ENCODE measurements at places on chromosomes 13 and 19.

- DNase-seq = no peak
These were observed 15.5 kb downstream of the STX10 start for GRCh38 chr19:13134626-13135025.

DNA sequence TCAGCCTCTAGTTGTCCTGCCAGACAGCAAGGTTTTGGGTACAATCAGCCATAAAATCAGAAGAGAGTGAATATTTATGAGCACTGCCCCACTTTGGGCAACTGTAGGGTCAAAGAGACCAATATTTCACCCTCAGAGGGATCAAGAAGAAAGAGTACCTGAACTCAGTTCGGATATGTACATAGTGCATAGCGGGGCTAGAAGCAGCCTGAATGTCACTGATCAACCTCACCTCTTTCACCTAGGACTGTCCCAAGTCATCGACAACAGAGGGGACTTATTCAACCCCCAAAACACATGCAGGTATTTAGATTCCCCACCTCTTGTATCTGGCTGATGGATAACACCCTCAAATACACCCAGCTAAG is 446.9 kb downstream of the COG6 start:
- no peak for DNase-seq

DNA sequence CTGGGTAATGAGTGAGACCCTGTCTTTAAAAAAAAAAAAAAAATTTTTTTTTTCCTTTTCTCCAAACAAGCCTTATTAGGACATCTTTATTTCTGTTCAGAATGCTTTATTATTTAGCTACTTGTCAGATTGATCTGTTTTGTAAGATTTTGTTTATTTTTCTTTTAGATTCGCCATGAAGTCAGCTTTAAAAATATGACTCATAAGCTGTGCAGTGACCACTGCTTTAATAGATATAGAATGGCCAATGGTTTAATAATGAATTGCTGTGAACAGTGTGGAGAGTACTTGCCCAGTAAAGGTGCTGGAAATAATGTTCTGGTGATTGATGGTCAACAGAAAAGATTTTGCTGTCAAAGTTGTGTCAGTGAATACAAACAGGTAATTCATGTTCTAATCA is 47.7 kb downstream of the ZMYM2 start:
- DNase-seq = no peak

DNA sequence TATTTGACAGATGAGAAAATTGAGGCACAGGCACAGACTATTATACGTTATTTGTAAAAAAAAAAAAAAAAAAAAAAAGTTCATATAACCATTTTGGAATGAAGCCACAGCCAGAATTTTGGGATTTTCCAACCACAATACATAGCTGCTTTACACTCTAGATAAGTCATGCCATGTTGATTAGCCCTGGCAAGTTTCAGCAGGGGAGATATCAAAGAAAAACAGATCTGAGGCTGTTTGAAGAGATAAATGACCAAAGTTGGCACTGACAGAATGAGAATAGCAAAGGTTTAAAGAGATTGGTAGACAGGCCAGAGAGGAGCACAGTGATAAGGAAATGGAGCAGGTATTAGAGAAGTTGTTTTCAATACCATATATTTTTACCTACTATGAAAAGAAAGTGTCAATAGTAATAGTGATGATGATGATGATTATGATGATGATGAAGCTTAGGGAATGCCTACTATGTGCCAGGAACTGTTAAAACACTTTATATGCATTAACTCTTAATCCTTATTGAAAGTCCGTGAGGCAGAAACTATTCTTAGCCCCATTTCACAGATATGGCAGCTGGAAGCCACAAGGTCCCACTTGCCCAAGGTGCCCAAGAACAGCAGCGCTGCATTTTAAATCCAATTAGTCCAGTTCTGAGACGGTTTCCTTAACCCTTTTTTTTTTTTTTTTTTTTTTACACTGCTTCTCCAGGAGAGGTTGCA is 105.5 kb downstream of the MBNL2 start:
- no peak for DNase-seq

DNA sequence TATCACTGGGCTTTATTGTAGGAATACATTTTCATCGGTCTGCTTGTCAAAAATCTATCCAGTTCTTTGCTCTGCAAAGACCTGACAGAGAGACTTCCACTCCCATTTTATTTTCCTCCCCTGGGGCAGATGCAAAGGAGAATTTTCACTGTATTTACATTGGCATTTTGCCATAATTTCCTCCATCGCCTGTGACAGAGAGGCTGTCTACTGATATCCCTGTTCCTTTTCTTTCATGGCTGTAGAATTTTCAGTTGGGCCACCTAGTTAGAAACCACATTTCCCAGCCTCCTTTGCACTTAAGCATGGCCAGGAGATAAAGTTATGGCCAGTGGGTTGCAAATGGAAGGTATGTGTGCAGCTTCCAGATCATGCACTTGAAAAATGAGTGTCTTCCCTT is 89.3 kb downstream of the NUFIP1 start:
- DNase-seq = no peak

DNA sequence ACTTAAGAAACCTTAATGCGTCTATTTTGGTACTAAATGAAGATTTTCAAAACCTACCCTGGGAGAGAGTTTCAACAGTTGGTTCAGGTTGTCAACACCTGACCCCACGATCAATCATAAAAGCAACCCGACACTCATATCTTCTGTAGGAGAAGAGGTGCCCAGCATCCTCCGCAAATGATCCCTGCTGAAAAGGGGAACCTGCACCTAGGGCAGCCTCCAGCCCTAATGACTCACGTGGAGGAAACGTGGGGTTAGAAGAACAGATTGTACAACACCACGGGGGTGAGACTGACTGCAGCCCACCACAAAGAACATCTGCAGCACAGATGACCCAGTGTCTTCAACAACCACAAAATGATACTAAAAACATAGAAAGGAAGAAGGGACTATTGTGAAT is 116.3 kb downstream of the RAB20 start:
- no peak for DNase-seq

GRCh38 chr13:41130356-41130755 is 2.2 kb downstream of the KBTBD6 start:
- no peak for DNase-seq

- no peak for DNase-seq
These were observed 84.4 kb downstream of the ESD start for GRCh38 chr13:46712524-46712923.

GRCh38 chr13:96229356-96229755 is 139.4 kb downstream of the HS6ST3 start:
- no peak for DNase-seq

DNA sequence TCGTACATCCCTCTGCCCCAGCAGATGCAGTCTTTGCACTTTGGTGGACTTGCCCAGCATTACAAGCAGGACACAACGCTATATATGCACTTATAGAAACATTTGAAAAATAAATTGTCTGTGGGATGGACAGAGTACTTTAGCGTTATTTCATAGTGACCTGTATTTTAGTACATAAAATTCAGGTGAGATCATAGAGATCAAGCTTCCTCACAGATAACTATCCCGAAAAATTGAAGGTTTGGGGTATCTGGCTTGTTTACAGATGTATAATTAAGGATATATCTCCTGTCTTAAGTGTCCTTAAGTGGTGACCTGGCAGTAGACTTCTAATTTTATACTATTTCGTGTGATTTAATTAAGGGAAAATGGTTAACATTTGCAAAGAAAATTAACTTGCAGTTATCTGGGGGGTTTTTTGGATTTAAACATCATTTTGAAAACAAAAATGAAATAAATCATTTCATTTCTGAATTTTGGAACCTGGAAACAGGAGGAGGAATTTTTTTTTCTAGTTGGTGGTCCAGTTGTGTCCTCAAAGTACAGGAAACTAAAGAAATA is 977 bp upstream of the MAB21L1 start:
- no peak for DNase-seq

DNA sequence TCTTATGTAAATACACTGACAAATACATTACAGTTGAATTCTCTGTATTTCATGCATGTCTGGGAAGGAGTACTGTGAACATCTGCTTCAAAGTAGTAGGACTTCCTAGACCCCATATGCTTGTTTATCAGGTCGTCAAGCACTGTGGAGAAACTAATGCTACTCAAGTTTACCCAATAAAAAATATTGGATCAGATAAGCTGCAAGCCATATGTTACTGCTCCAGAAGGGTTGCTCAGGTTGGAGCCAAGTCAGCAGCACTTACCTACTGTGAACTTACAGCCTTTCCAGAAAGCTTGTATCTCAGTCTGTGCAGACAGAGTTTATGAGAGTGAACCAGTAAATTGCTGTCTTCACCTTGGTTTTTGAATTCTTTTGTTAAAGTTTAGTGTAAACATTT is 36.2 kb downstream of the SLAIN1 start:
- DNase-seq = peak; percentile 70

DNA sequence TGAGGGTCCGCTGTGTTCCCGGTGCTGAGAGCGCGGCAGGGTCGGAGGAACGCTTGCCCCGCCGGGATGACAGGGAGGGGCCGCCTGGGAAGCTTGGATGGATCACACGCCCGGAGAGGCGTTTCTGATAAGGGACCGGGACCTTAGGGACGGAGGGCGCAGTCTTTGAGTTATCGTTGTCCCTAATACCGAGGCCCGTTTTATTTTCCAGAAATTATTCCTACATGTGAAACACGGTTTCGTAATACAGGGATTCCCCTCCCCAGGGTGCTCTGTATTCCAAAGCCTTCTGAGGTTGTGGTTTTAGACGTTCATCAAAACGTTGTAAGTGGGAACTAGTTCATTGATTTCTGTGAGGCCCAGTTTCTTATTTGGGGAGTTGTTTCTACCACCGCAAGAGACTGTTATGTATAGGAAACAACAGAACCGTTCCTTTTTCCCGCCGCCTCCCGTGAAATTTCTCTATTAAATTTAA is 752 bp downstream of the PDCD5 start:
- DNase-seq = no peak

- DNase-seq = no peak
These were observed 20.1 kb downstream of the FUZ start for GRCh38 chr19:49792829-49793560.

DNA sequence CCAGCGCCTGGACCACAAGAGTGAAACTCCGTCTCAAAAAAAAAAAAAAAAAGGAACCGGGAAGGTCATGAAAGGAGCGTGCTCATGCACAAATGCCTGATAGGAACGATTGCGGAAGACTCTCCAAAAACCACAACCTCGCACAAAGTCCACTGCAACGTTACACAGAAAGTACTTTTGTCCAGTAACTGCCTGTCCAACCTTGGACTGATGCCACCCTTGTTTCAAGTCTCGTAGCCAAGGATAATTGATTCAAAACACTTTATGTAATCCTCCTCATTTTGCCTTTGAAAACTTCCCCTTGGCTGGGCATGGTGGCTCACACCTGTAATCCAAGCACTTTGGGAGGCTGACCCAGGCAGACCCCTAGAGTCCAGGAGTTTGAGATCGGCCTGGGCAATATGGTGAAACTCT is 13.7 kb downstream of the LGALS7 start:
- no peak for DNase-seq

DNA sequence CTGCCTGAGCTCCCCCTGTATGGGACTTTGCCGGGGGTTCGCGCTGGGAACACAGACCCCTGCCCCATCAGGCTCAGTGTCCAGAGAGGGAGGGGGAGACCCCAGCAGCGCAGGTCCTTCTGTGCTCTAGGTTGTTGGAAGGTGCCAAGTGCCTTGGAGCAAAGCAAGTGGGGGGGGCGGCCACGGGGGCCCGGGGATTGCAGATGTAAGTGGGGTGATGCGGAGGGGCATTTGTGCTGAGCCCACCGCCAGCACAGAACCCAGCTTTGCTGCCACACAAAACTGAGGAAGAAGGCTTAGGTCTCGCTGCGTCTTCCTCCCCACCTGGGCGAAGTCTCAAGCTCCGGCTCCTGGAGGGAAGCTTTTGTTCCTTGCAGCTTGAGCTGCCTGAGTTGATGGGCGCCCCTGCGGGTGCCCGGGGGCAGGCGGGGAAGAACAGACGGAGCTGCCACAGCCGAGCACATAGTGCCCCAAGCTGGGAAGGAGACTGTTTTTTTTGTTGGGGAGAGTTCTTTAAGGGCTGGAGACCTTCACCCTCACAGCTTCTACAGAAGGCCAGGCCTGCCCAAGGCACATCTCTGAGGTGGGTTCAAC is 1.5 kb upstream of the NTN5 start:
- no peak for DNase-seq

GRCh38 chr13:81393721-81394120 is 1052.8 kb upstream of the SPRY2 start:
- DNase-seq = no peak

- DNase-seq = no peak
These were observed 107.9 kb downstream of the RGCC start for GRCh38 chr13:41565216-41565615.

DNA sequence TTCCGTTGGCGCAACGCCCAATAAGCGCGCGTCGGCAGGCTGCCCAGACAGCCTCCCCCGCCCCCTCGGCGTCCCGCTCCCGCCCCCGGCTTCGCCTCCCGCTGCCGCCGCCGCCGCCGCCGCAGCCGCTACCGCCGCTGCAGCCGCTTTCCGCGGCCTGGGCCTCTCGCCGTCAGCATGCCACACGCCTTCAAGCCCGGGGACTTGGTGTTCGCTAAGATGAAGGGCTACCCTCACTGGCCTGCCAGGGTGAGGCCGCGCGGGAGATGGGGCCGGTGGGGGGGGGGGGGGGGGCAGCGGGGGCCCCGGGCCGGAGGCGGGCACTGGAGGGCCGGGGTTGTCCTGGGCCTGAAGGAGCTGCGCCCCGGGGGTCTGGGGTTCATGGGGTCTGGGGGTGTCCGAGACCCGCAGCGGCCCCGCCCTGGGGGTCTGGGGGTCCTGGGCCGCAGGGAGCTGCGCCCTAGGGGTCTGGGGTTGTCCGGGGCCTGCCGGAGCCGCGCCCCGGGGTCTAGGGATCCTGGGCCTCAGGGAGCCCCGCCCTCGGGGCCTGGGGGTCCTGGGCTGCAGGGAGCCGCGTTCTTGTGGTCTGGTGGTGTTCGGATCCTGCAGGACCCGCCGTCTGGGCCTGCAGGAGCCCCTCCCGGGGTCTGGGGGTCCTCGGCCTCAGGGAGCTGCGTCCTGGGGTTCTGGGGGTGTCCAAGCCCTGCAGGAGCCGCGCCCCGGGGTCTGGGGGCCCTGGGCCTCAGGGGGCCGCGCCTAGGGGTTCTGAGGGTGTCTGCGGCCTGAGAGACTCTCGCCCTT is at the start of gene HDGFL2:
Gene HDGFL2 (plus strand): TSS at position 124 of the 801 bp plus-strand sequence. CDS start 54 bp downstream, at position 178.
- DNase-seq = no peak
